Activated CD8-positive, alpha-beta memory T cell treated with anti-CD3 and anti-CD28 coated beads for 24 hours (primary cell): ENCODE measurements at places on chromosomes 2 and 18.

DNA sequence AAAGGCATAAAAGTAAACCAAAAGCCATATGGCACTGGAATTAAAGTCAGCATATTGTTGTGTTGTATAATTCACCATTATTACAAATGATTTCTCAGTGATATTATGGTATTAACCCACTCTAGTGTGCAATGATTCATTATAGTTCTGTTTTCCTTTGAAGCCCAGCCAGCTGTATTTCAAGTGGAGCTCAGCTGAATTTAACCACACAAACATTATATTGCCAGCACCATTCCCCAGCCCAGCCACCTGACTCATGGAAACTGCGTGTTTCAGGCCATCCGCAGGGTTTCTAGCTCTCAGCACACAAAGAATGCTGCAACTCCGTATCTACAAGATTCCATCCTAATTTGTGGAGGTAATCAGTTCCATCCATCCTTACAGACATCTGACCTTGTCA, 166.8 kb upstream of the CHAC2 start:
- DNase-seq: no peak

GRCh38 chr2:207746131-207746530, 23.6 kb downstream of the FZD5 start:
- DNase-seq: no peak

DNA sequence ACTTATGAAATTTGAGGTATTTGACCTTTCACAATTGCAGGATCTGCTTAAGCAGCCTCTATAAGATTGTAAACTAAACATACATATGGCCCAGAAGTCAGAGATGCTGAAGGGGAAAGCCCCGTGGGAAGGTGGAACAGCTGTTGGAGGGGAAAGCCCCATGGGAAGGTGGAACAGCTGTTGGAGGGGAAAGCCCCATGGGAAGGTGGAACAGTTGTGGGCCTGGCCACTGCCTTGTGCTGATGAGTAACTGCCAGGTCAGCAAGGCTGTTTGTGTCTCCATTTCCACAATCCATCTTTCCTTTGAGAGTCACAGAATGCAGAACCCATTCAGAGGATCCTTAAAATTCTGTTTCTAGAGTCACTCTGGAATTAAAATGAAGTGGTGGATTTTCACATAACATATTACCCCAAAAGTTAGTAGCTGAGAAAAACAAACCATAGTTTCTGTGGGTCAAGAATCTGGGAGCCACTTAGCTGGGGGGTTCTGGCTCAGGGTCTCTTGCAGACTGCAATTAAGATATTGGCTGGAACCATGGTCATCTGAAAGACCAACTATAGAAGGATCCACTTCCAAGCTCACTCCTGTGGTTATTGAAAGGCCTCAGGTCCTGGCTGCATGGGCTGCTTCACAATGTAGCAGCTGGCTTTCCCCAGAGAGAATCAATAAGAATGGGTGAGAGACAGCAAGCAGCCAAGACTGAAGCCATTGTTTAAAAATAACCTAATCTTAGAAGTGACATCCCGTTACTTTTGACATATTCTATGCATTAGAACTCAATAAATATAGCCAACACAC, 86.6 kb upstream of the CAVIN2 start:
- DNase-seq: no peak

DNA sequence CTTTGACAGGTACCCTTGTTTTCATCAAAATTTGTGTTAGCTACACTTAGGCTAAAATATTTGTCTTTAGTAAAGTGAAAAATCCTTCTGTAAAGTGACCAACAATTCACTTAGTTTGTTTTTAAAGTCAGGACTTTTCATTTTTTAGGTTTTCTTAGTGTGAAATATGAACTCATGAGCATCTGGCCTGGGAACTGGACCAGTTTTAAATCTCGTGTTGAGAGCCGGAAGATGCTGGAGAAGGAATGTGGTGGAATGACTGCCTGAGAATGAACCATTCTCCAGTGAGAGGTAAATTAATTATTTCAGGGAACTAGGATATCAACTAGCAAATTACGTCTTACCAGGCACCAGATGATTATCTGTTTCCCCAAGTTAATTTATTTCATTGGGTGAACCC, 305.7 kb downstream of the AGPS start:
- DNase-seq: no peak

- no peak for DNase-seq
Observed at GRCh38 chr2:130918393-130918792, 81.7 kb downstream of the ARHGEF4 start.

DNA sequence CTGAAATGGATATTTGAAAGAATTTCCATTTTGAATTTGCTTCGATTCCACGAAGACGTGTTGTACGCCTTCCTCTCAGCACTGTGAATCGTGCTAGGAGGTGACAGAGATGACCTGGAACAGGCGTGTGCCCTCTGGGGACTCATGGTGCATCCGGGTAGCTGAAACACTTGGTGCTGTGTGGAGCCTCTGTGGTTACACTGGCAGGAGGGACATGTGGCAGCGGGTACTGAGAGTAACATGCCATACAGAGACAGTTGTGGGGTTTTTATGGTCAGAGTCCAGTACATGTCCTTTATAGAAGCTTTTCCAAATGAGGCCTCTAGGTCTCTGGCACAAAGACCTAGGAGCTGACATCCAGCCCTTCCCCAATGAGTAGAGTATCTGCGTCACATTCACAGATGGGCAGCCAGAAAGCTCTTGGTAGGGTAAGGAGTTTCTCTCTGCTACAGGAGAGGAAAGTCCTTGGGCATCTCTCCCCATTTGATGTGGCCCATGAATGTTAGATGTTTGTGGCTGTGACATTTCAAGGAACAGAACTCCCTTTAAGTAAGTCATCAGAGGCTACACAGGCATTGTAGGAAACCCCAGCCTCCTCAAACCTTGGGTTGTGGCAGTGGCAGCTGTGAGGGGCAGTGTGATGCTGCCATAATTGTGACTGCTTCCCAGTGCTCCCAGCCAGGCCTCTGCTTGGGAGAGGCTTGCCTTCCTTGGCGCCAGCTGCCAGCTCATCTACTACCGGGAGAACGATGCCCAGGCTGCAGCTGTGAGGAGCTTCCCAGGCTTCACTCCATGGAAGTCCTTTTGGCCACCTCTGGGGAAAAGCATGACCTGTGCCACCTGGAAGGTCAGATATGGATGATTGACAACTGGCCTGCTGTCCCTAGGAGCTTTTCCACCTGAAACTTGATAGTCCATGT, 80.6 kb downstream of the ACOXL start:
- DNase-seq: no peak

GRCh38 chr18:36461551-36461987, 164.1 kb downstream of the FHOD3 start:
- DNase-seq: no peak

GRCh38 chr2:140882671-140883620, 1247.9 kb downstream of the LRP1B start:
- DNase-seq: no peak

DNA sequence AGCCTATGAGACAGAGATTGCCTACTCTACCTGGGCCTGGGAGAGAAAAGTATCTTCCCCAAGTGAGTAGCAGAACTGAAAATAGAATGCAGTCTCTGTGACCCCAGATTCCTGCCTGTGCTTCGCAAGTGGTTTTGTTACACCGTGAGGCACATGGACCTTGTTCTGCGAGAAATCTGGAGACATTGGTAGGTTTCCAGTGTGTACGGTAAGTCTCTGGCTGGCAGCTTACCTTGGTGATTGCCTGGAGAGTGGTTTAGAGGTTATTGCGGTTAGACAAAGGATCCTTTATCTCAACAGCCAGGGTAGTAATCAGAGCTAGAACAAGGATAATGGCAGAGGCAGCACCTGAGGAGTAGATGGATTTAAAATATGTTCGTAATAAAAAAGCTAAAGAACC, 606.0 kb upstream of the GCFC2 start:
- no peak for DNase-seq

DNA sequence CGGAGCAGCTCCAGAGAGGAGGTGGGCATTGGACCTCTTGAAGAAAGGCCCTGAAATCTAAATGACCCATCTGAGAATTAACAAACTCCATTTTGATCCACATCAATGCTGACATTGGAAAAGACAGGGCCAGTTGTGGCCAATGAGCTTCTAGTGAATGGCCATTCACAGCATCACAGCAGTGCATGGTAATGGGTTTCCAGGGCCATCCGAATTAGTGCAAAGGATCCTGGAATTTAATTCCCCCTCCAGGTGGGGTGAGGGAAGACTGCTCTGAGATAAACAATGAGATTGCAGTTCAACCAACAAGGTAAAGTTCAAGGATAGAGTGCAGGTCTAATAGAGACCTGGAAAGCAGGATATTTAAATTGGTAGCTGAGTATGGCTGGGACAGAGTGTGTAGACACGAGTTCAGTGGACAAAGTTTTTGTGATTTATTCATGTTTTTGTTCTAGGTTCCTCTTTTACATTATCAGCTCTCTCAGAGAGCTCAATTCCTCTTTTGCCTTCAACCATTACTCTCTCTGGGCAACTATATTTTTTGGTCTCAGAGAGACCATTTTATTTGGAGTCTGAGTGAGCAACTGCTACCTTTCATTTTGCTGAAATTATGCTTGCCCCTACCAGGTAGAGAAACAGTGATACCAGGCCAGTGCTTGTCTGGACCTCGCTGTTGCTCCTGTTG, 5.0 kb downstream of the TACR1 start:
- no peak for DNase-seq

GRCh38 chr18:45775241-45775676, 50.2 kb upstream of the SIGLEC15 start:
- peak; percentile 88 for DNase-seq

- DNase-seq: peak; percentile 89
Observed at GRCh38 chr2:26330114-26330549, 15.8 kb upstream of the SELENOI start.
